Adipose tissue (tissue), 3 donors: ENCODE measurements at places on chromosomes 4 and X. TPM values are rescaled to one million over a fixed set of nuclear protein-coding genes. Genes with fewer than 3 reads are reported as not detected.

Gene DCHS2
- 0.01 TPM for polyA plus RNA-seq

Gene SHROOM2
- polyA plus RNA-seq = 0.34 TPM

Gene COX18
- 11.8 TPM for polyA plus RNA-seq

Gene CDS1
- 2.7 TPM for polyA plus RNA-seq

Gene REELD1
- 1.3 TPM for polyA plus RNA-seq

Gene IL3RA
- polyA plus RNA-seq = 4.0 TPM

Gene OPRPN
- not detected for polyA plus RNA-seq

Gene PIGA
- polyA plus RNA-seq = 14.2 TPM

Gene COX7B2
- not detected for polyA plus RNA-seq

Gene BRCC3
- polyA plus RNA-seq = 7.8 TPM

Gene POF1B
- polyA plus RNA-seq = 0.49 TPM

Gene SLC25A43
- polyA plus RNA-seq = 4.3 TPM
